Midbrain (tissue), 1 donor: ENCODE measurements at places on chromosomes 3 and 15.

GRCh38 chr3:22265403-22265802 is 514.4 kb upstream of the ZNF385D start:
- no peak for DNase-seq

DNA sequence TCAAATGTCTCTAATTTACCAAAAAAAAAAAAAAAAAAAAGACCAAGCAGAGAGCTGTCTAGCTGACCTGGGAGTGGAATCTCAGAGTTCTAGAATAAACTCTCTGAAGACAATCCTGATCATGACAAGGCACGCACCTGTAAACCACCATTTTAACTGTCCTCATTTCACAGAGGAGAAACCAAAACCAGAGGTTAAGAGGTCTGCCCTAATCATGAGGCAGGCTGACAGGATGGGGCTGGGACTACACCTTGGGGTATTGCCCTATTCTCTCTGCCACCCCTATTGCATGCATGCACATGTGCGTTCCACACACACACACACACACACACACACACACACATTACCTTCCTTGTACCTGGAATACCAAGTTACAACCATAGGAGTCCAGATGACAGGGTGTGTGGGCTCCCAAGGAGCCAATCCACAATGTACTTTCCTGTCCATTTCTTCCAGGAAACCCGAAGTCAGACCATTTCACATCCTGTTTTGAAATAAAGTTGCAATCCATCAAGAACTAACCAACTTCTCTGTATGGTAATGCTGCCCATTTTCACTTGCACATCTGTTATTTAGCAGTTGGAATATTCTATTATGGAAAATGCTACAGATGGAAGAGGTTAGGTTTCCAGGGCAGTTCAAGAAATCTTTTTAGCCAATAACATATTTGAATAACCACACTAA is 34.6 kb downstream of the HSPBAP1 start:
- no peak for DNase-seq

- DNase-seq = no peak
Measured at GRCh38 chr3:180306155-180306554, 269.4 kb upstream of the PEX5L start.

DNA sequence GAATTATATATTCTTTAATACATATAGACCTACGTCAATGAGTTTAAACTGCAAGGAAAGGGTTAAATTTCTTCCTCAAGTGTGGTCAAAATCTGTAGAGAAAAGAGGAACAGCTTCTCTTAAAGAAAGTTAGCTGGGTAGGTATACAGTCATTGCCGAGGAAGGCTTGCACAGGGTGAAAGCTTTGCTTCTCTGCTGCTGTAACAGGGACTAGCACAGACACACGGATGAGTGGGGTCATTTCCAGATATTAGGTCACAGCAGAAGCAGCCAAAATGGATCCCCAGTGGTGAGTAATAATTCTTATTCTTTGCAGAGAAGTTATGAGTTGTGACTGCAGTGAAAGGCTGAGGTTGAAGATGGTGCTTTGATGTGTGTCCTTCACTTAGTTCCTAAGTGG is at the start of gene CD86:
Gene CD86, plus strand, starts transcription at position 148 of the 400 bp plus-strand sequence. Its CDS starts 128 bp downstream, at position 276.
- peak; percentile 14 for DNase-seq

DNA sequence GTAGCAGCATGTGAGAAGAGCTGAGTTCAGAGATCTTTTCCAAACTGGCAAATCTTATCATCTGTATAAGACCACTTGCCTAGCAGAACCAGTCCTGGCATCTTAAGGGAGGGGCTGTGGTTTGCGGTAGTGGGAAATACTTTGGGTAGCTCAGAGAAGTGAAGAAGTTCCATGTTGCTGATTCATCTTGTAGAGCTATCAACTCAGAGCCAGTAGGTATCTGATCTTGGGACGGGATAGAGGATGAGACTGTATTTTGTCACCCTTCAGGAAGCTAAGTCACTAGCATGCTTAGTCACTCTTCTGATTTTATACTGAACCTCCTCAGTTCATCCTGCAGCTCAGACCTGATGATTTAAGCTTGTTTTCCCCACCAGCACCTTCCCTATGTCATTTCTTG is 211.4 kb downstream of the NR1D2 start:
- DNase-seq = no peak

- no peak for DNase-seq
Measured at GRCh38 chr15:35279811-35280210, 194.7 kb upstream of the NANOGP8 start.

DNA sequence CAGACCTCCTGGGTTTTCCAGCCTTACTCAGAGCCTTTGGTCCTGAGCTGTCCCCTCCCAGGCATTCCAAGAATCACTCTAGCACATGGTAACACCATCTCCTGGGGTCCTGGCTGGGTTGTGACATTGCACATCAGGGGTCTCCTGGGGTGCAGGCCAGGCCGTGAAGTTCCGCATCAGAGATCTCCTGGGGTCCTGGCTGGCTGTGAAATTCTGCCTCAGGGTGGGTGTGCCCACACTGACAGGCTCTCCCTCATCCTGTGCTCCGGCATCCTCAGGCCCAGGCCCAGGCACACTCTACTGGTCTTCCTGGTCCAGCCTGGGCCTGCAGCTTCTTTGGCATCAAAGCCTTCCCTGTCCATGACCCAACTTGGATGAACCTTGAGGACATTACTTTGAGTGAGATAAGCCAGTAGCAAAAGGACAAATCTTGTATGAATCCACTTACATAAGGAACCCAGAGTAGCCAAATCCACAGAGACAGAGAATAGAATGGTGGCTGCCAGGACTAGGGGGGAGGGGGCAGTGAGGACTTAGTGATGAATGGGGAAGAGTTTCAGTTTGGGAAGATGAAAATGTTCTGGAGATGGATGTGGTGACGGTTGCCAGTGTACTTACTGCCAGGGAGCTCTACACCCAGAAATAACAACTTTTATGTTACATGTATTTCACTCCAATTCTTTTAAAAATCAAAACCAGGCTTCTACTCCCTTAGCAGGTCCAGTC is 49.1 kb upstream of the KLF13 start:
- DNase-seq = no peak

DNA sequence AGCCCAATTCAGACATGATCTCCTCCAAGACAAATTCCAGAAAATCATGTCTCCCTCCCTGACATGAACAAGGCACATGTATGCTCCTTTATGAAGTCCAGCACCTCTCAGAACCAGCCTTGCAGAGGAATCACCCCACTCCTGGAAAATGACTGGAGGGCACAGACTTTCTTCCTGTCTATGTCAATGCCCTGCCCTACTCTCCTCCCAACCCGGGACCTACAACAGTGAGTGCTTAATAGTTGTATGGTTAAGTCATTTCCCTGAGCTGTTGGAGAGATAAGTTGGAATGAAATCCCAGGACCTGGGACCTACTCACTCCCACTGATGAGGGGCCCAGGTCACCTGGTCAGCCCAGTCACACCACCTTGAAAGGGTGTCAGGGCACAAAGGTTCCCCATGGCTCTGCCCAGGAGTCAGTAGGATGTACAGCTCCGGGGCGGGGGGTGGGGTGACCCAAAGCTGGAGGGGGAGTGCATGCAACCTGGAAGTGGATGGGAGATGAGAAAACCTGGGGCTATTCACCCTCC is 80.1 kb upstream of the HERC1 start:
- DNase-seq = no peak

DNA sequence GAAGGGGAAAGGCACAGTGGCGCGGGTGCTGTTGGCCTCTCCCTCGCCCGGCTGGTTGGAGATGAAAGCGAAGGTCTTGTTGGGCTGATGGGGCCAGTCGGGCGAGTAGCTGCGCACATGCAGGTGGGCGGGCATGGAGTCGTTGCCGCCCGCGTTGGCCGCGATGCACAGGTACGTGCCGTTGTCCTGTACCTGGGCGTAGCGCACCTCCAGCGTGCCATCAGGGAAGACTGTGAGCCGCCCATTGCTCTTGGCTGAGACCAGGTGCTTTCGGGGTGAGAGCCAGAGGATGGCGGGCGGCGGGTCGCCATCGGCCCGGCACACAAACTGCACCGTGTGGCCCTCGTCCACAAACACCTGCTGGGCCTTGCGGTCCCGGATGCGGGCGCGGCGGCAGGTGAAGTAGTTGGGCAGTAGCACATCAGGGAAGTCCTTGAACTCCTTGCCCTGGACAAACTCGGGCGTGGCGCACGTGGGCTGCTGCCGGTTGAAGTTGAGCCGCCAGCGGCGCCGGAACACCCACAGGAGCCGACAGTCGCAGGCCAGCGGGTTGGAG is 18.4 kb downstream of the LINGO1 start:
- no peak for DNase-seq

- no peak for DNase-seq
Measured at GRCh38 chr3:5188419-5189221, 1.1 kb downstream of the EDEM1 start.

- DNase-seq = no peak
Measured at GRCh38 chr3:188255190-188255589, 101.2 kb downstream of the LPP start.

DNA sequence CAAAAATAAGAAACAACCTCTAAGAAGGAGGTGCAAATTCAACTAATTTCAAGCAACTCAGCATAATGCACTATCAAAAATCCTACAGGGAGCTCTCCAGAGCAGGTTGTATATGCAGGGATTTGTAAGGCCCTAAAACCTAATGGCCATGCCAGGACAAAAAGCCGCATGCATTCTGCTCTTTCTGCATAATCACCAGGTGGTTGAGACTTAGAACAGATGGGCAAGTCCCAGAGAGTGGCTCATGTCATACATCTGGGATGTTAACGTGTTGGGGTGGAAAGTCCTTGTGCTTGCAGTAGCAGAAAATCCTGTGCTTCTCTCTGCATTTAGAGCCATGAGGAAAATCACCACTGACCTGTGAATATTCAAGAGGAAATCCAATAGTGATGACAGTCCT is 1002.9 kb downstream of the AGBL1 start:
- no peak for DNase-seq

DNA sequence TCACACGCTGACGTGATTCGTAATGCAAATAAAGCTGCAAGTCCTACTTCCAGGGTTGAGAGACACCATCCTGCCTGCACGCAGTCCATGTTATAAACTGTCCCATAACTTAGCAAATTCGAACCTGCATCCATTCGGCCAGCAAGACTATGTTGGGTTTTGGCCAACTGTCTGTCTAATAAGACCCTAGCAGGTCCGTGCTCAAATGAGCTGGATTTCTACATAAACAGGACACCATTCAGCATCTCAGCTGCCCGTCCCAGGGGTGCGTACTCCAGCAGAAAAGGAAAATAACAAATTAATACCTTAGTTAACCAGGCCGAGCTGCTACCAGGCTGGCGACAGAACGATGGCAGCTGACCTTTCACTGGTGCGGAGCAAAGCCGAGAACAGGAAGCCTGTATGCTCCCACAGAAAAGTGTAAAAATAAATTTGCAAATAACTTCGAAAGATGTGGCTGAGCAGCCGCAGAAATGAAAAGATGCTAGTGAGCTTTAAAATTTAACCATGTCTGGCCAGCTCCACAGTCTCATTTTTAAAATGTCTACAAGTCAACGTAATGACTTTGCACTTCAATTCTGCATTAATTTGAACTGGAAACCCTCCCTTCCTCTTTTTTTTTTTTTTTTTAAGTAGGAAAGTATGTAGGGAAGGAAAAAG is 97.1 kb upstream of the SNRPA1 start:
- DNase-seq = no peak

- DNase-seq = no peak
Measured at GRCh38 chr15:101329867-101330380, 34.9 kb upstream of the SNRPA1 start.

GRCh38 chr15:68672251-68672650 is 93.5 kb downstream of the CORO2B start:
- no peak for DNase-seq

GRCh38 chr15:33646744-33647143 is 321.6 kb upstream of the CHRM5 start:
- DNase-seq = no peak

DNA sequence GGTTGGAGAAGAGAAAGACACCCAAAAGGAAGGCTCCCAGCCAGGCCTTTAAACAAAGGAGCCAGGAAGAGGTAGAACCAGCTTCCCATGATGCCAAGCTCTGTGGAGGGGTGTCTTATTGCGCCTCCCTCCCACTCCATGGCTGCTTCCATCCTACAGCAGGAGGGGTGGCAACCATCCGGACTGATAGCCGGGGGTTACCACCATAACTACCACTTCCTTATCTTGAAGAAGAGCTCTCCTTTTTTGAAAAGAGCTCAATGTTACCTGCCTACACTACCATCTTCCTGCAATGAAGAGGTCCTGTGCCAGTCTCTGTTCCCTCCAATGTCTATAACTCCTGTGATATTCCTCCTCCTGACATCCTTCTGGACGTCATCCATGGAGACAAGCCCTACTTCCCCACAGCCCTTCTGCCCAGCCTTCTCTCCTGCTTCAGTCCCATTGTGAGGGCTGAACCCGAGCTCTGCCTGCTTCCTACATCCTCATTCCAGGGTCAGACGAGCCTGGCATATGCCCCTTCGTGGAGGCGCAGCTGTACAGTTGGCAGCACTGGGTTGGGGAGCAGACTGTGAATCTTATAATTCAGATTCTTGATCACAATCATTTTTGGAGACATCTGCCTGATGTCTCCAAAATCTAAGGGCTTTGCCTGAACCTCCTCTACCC is 8.5 kb downstream of the CCDC9B start:
- no peak for DNase-seq

GRCh38 chr3:86782286-86782685 is 208.7 kb downstream of the VGLL3 start:
- no peak for DNase-seq

- DNase-seq = no peak
Measured at GRCh38 chr15:69074001-69074842, 59.7 kb downstream of the NOX5 start.

DNA sequence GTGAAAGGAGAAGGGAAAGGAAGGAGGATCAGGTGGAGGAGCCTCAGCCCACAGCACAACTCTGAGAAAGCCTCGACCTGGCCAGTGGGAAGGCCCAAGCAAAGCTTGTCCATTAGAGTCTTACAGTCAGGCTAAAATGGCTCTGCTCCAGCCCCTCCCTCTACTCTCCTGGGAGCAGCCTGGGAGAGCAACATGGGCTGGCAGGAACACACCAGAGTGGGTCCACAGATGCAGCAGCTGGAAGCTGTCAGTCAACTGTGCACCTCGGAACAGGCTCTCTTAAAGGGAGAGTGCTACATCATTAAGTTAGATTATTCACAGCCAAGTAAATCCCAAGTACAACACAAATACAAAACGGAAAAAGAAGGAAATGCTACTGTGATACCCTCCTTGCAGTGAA is 98.0 kb upstream of the LIMD1 start:
- DNase-seq = no peak

DNA sequence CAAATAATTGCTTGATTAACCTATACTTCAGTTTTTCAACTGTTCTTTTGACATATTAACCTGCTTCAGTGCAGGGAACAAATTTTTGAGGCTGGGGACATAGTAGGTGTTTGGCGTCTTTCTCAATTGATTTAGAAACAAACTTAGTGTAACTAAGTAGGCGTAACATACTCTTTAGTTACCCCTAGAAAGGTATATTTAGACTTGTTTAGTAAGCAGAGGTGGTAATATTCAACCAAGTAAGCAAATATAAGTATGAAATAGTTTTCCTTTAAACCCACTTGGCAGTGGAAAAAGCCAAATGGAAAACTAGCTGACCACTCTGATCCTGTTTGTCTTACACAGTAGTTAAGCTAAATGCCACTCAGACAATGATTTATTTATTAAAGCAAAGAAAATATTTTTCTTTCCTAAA is 113.2 kb downstream of the MBNL1 start:
- no peak for DNase-seq

GRCh38 chr3:149936812-149937230 is 33.9 kb downstream of the PFN2 start:
- peak; percentile 17 for DNase-seq

GRCh38 chr3:37582086-37582485 is 279.6 kb upstream of the CTDSPL start:
- DNase-seq = no peak

GRCh38 chr3:150449169-150449721 is 41.1 kb downstream of the TSC22D2 start:
- DNase-seq = no peak

- DNase-seq = peak; percentile 55
Measured at GRCh38 chr3:143644370-143645089, 203.7 kb downstream of the SLC9A9 start.
